Stimulated activated CD8-positive, alpha-beta memory T cell treated with anti-CD3 and anti-CD28 coated beads, Interleukin-4, amount 100 ng/mL, for 24 hours (primary cell): ENCODE measurements at places on chromosomes 4 and X.

DNA sequence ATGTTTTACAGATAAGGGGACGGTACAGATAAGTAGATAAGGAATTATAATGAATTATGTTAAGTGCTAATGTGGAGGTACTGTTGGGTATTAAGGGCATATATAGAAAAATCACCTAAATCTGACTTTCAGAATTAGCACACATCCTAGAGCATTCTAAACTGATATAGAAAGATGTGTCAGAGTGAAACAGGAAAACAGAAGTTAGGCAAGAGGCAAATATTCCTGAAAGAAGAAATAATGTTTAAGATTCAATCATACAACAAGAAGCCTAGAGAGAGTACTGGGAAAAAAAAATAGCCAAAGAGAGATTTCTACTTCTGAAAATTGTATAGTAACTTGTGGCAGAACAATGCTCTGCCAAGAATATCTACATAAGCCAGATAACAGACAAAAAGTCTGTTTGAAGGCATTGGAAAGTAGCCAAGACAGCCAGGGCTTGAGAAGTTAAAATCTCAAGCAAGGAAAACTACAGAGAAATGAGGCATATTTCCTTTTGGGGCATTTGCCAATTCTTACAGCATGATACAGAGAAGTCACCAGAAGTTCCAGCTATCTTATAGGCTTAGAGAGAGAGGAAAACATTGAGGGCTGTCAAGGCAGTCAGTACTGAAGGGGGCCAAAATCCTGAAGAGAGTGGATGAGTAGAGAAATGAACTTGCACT lies 646.0 kb downstream of the RPA4 start:
- DNase-seq, result no peak

DNA sequence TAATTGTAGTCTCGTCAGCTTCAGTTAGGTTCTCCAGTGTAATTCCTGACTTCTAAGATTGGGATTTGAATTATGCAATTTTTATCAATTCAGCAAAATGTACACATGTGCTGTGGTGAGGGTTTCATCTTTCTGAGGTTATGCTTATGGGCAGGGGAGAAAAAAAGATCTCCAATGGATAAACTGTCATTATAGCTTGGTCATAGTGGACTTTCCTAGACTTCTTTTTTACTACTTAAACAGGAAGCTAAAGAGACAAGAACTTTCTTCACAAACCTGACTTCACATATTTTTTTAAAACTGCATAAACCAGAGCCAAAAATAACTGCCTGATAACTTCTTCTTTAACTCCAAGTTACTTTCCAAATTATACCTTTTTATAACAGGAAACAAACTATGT lies 21.7 kb upstream of the SPP1 start:
- no peak for DNase-seq

- no peak for DNase-seq
Observed at GRCh38 chr4:147772459-147772969, 40.6 kb downstream of the ARHGAP10 start.

DNA sequence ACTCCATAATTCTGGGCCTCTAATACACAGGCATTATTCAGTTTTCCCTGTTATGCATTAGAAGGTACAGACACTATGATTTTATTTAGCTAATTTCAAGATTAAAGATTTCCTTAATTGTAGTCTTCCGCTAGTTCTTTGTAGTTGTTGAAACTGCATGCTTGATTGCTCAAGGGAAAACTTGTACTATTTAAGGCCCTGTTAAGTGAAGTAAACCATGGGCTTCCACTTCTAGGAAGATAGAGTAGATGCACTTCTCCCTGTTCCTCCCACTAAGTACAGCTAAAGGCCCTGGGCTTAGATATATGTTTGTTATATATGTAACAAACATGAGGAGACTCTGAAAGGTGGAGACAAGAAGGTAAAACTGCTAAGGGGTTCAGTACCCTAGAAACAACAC lies 215.8 kb upstream of the LEF1 start:
- no peak for DNase-seq

DNA sequence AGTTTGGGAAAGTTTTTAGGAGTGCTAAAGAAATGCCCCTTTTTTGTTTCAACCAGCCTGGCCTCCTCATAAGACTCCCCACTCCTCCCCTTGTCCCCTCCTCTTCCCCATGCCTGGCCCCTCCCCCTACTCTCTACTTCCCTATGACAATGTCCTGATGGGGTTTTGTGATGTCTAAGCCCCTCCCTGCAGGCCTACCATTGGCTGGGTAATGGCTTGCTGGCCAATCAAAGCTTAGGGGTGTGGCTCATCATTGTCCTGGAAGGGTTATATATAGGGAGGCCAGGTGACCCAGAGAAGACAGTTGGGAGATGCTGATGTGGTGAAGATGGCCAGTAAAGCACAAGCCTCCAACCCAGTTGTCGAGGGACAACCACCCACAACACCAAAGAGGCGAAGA lies 48.2 kb upstream of the PASD1 start:
- no peak for DNase-seq

- no peak for DNase-seq
Observed at GRCh38 chr4:2795893-2796848, 3.3 kb downstream of the SH3BP2 start.
